ENCODE measurements at places on chromosomes 2 and 18.

- peak; percentile 54 for DNase-seq
Observed at GRCh38 chr2:113218283-113219091, 44.7 kb downstream of the PSD4 start.

DNA sequence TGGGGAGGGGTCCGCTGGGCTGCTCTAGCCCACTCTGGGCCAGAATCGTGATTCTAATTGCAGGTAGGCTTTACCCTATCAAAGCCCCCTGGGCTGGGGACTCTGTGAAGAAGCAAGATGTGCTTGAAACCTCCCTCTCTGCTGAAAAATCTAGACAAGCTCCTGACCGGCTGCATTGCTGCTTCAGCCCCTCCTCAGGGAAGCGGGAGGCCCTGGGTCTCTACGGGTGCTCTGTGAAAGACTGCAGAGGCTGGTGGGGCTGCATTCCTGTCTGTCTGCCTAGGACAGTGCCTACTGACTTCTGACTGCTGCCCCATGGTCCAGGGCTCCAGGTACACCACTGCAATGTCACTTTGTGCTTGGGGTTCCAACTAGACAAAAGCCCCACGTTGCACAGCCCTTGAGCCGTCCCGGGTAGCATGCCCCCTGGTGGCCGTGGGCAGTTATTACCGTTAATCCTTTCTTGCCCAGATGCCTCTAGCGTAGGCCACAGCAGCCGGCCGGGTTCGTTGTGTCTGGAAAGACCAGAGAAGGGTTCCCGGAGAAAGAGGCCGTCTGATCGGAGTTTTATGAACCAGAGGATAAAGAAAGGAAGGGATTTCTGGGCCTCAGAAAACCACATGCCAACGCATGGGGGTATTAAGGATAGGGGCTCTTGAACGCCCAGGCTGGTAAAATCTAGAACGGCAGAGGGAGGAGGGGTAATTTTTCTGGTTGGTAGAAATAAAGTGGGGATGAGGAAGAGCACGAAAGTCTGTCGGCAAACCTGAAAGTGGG lies 15.9 kb upstream of the C1QL2 start:
- DNase-seq = peak; percentile 57

- no peak for DNase-seq
Observed at GRCh38 chr2:239239607-239240413, 161.0 kb downstream of the HDAC4 start.

DNA sequence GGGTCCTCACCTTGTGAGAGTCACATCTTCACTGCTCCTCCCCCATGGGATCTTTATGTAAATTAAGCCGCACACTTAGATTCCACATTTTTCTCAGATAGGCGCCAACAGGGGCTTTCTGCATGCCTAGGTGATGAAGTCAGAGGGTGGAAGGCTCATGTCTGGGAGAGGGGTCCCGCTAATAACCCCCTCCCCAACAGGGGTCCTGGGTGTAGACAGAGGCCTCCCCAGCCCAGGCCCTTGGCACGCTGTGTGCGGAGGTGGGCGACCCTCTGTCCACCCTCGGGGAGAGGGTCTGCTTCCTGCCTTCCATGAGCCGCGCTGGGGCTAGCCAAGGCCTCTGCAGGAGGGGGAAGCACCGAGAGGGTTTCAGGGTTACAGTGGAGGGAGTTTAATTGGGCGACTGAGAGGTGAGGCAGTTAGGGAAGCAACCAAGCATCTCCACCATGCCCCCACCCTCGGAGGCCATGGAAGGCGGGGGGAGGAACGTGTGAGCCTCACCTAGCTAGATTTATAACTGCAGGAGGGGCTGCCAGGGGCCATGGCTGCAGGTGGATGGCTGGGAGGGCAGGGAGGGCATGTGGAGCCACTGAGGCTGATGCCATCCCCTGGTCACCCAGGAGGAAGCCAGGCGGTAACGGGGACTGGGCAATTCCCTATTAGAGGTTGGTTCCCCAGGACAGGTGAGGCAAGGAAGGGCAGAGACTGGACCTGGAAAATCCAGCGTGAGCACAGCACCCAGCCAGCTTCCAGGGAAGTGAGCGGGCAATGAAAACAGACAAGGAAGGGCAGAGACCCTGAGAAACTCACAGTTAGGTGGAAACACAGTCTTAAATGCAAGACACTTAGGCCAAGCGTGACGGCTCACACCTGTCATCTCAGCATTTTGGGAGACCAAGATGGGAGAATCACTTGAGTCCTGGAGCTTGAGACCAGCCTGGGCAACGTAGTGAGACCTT lies 7.7 kb upstream of the PXDN start:
- no peak for DNase-seq

- DNase-seq = no peak
Observed at GRCh38 chr2:151198645-151199044, 63.0 kb downstream of the RBM43 start.

DNA sequence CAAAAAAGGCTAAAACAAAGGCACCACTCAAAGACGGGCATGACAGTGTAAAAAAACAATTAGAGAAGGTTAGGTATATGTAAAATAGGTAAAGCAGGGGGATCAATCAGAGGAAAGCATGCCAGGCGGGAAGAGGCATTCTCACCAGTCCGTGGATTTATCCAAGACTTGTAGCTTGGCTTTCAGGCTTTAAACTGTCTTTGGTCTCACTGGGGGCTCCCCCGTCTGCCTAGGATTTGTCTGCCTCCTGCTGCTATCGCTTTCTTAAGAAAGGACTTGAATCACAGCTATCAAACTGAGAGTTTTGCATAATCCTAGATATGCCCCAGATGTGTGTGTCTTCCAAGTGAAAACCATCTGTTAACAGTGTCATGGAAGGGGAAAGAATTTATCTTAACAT lies 11.1 kb upstream of the GORASP2 start:
- DNase-seq = no peak

DNA sequence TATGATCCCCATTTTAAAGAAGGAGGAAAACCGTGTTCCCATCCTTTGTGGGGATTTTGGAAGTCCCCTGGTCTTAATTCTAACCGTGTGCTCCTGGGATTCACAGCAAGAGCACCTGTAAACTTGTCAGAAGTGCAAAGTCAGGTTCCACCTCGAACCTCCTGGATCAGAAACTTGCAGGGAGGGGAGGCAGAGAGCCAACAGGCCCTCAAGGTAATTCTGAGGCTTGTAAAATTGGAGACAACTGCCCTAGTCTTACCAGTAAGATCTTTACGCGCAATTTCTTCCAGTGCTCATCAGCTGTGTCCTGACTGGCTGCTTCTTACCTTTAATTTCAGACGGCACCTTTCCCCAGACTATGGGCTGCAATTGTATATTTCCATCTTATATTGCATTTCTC lies 113.3 kb upstream of the SEC11C start:
- DNase-seq = no peak

Data from GM19239 (cell line).